ENCODE measurements at places on chromosomes 4 and X.

GRCh38 chrX:151825925-151826485 is 86.7 kb upstream of the MAGEA4 start:
- DNase-seq, result no peak

DNA sequence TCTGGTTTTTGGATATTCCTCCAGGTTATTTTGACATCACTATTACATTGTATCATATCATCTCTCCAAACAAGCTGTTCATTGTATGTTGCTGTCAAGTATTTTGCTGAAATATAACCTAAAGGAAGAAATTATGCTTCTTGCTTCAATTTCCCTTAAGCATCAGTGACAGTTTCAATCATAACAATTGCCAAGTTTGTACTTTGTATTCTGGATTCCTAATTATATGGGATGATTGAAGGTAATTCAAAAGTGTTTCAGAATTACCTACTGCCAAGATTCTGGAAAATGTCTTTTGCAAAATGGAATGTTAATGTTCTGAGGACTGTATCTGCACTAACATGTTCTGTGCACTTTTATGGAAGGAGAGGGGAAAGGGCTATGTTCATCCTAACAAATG is 228.7 kb downstream of the PRDM5 start:
- DNase-seq, result no peak

DNA sequence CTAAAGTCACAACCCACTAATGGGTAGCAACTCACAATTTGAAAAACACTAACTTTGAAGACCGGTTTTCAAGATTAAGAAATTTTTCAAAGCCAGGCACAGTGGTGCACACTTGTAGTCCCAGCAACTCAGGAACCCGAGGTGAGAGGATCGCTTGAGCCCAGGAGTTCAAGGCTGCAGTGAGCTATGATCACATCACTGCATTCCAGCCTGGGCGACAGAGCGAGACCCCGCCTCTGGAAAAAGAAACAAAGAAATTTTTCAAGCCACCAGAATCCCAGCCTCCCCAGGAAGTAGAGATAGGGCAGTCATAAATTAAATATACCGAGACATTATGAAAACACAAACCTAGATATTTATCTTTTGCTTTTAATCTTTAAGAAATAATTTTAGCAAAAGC is 13.0 kb downstream of the SMARCA1 start:
- DNase-seq, result no peak

- no peak for DNase-seq
Observed at GRCh38 chrX:72621163-72621562, 48.5 kb upstream of the HDAC8 start.

- no peak for DNase-seq
Observed at GRCh38 chr4:153594210-153594609, 89.9 kb upstream of the TLR2 start.

- no peak for DNase-seq
Observed at GRCh38 chr4:54942721-54943120, 182.7 kb downstream of the KDR start.

GRCh38 chr4:52172166-52172565 is 121.1 kb downstream of the SPATA18 start:
- no peak for DNase-seq

- no peak for DNase-seq
Observed at GRCh38 chrX:11188664-11189063, 77.5 kb downstream of the HCCS start.

- no peak for DNase-seq
Observed at GRCh38 chr4:112564706-112565270, 48.8 kb upstream of the NEUROG2 start.

- DNase-seq, result no peak
Observed at GRCh38 chrX:120736989-120737388, 107.1 kb upstream of the C1GALT1C1 start.

- no peak for DNase-seq
Observed at GRCh38 chrX:135944486-135944885, 29.3 kb downstream of the MMGT1 start.

GRCh38 chrX:66023385-66024091 is 16.3 kb downstream of the VSIG4 start:
- DNase-seq, result no peak

DNA sequence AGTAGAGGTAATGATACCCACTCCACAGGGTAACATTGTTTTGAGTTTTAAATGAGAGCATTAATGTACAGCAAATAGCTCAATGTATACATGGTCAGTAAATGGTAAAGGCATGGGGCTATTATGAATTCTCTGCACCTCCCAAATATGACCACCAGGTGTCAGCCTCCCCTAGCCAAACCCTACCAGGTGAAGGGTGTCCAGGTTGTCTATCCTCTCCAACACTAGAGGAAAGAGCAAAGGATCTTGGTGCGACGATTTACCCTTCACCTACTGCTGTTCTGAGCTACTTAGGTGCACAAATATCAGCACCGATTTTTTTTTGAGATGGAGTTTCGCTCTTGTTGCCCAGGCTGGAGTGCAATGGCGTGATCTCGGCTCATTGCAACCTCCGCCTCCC is 26.5 kb upstream of the XIAP start:
- DNase-seq, result peak; percentile 27

GRCh38 chr4:1856943-1857699 is 1.2 kb upstream of the LETM1 start:
- no peak for DNase-seq

- no peak for DNase-seq
Observed at GRCh38 chr4:70874268-70875156, 27.7 kb upstream of the MOB1B start.

- DNase-seq, result no peak
Observed at GRCh38 chrX:125713633-125714032, 394.0 kb downstream of the TEX13C start.

- no peak for DNase-seq
Observed at GRCh38 chr4:124970011-124970410, 257.5 kb upstream of the ANKRD50 start.

GRCh38 chr4:82248903-82249632 is 124.7 kb downstream of the HNRNPD start:
- DNase-seq, result no peak

Measured in stimulated activated CD8-positive, alpha-beta memory T cell treated with anti-CD3 and anti-CD28 coated beads, Interleukin-4, amount 100 ng/mL, for 4 hours (primary cell).